Hypothalamus (tissue), 51 donors: ENCODE measurements at places on chromosomes 2 and 18.

DNA sequence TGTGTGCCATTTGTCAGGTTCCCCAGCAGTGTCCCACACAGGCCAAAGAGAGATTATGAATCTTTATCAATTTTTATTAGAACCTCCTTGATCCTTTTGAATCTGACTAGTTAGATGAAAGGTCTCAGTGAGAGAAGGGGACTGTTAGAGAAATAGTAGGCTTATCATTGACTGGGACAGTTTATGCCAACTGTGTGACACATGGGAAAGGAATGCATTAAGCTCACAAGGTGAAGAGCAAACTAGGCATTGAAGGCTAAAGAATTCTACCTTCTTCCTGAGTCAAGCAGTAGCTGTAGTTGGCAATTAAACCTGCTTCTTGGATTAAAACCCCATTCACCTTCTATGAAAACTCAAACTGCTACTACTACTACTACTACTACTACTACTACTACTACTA lies 389.6 kb upstream of the CDH19 start:
- DNase-seq, result no peak

- DNase-seq, result no peak
These were observed 59.4 kb upstream of the RPE start for GRCh38 chr2:209942936-209943605.

DNA sequence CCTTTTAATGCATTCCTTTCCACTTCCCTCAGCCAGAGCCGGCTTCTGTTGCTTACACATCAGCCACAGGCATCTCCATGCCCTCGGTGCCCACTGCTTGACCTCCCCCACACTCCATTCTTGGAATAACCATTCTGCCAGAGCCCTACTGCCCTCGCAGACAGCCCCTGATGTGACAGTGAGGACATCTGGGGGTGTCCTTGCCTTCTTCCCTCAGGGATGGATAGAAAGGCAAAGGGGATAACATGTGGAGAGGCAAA lies 6.4 kb upstream of the NPPC start:
- no peak for DNase-seq

DNA sequence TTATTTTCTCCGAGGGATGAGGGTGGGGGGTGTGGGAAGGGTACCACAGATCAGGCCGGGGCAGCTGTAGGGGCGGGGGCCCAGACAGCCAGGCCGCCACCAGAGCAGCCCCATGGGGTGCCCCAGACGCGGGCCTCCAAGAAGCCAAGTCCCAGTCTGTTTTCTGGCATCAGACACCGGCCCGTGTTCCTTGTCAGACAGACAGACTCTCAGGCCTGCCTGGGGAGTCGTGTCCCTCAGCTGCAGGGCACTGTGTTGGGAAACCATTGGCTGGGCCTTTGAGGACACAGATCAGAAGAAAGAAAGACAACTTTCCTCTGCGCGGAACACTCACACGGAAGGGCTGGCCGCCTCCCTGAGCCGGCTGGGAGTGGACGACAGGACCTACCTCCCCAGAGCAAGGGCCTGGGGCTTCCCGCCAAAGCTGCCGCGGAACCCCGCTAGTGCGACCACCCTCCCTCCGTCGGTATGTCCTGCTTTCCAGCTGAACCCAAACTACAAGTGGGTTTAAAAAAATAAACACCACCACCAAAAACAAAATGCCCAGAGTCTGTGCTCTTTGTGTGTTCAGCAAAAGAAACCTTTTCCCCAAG lies 88.0 kb downstream of the SMAD7 start:
- DNase-seq, result no peak

DNA sequence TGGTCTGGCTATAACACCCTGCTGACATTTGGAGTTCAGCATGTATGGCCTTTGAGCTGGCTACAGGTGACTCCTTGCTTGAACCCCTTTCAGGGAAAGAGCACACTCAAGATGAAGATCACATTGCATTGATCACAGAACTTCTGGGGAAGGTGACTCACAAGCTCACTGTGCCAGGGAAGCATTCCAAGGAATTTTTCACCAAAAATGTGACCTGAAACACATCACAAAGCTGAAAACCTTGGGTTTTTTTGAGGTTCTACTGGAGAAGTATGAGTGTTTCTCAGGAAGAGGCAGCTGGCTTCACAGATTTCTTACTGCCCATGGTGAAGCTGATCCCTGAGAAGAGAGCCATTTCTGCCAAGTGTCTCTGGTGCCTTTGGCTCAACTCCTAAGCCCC lies 879.0 kb downstream of the CBLN2 start:
- DNase-seq, result no peak

DNA sequence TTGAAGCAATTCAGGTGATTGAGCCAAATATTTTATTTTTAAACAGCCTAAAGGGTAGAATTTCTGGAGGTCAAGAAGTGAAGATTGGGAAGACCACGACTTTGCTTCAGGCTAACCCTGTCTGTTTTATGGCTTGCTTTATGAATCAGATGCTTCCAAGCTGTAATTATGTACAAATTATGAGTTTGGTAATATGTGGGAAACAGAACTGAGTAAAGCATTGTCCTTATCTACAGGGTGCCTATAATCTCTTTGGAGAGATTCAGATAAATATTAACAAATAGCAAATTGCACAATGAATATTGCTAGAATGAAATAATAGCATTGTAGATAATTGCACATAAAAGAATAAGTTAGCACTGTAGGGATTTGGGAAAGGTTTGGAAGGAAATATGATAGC lies 539.4 kb upstream of the CDH2 start:
- no peak for DNase-seq

DNA sequence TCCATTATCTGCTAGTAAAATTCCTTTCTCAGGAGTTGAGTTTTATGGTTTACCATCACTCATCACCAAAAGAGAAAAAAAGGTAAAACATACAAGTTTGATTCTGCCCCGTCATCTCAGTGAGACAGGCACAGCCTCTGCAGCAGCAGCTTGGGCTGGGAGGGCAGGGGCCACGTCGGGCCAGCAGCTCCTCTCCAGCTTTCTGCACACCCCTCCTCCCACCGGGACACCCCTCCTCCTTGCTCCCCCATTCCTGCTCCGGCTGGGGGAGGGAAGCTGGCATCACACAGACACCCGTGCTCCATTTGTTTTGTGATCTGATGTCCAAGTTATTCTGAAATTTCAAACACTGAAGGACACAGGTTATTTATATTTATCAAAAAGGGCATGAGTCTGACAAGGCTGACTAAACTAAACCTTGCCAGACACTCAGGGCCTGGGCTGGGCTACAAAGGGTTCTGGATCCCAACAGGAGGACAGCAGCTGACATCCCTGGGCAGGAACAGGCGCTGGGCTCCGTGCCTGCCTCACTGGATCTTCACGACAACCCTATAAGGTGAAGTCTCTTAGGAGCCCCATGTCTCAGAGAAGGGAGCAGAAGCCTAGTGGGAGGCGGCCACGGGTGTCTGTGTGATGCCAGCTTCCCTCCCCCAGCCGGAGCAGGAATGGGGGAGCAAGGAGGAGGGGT lies 71.4 kb downstream of the HDAC4 start:
- no peak for DNase-seq
